ENCODE measurements at places on chromosomes 5 and 9.
A peak's percentile ranks its signal among the peaks of the same experiment; 100 is the strongest.

- DNase-seq: no peak
These were observed 241.4 kb downstream of the DRD1 start for GRCh38 chr5:175202463-175203068.

DNA sequence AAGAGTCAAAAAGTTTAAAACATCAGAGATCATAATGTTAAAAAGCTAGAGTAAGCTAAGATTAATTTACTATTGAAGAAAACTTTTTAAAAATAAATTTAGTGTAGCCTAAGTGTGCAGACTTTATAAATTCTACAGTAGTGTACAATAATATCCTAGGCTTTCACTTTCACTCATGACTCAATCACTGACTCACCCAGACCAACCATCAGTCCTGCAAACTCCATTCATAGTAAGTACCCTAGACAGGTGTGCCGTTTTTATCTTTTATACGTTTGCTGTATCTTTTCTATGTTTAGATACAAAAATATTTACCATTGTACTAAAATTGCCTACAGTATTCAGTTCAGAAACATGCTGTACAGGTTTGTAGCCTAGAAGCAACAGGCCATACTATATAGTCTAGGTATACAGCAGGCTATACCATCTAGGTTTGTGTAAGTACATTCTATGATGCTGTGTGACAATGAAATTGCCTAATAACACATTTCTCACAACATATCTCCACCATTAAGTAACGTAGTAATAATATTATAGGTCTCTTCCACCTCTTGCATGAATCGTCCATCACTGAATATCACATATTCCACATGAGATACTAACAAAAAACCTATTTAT is 59.2 kb downstream of the MEGF9 start:
- no peak for DNase-seq

DNA sequence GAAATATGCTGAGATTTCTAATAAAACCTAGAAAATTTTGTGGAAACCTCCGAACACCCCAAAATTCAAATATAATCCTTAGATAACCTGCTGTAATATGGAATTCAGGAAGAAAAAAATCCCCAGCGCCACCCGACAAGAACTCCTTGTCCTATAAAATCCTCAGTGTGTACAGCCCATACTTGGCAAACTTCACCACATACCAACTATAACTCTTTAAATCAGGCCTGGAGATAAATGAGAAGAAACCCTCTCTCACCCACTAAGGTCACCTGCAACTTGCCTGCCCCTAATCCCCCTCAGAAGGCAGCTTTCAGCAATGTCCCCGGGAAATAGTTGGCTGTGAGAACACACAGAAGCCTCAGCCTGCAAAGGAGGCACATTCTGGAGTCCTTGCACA is 90.5 kb downstream of the SH3TC2 start:
- DNase-seq: no peak

- no peak for DNase-seq
These were observed 211.6 kb downstream of the MAPKAP1 start for GRCh38 chr9:125495172-125496119.

GRCh38 chr5:174335682-174336364 is 290.3 kb downstream of the NSG2 start:
- DNase-seq: no peak

- DNase-seq: no peak
These were observed 21.0 kb upstream of the WWC1 start for GRCh38 chr5:168270476-168270875.

- peak; percentile 35 for DNase-seq
These were observed at the start of gene FAM169A for GRCh38 chr5:74865804-74866595. TSS of gene FAM169A (minus strand) at chr5:74866387. CDS start at chr5:74841676, 24,711 bp downstream.

DNA sequence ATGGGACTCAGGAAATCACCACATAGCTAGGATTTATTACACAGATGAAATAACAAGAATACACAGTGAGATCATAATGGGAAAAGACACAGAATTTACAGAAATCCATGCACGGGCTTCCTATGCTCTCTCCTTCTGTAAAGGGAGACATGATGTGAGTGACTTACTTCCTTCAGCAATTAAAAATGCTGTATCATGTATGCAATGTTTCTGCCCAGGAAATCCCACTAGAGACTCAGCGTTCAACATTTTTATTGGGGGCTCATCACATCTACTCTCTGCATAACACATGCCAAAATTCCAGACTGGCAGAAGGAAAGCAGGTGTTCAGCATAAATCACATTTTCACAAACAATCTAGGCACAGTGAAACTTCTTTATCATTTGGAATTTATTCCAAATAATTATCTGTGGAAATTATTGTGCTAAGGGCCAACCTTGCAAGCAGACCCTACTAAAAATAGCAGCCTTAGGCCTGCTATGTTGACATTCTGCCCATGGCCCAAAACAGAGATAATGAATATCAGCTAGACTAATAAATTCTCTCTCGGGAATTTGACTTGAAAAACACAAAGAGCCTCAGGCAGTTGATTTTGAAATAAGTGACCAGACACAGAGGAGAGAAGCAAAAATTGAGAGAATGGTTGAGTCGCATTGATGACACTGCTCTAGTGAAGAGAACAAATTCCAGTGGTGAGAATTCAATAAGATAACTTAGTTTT is 31.4 kb upstream of the SELENOP start:
- DNase-seq: no peak

- no peak for DNase-seq
These were observed 373.6 kb downstream of the ADGRV1 start for GRCh38 chr5:90932052-90932699.

DNA sequence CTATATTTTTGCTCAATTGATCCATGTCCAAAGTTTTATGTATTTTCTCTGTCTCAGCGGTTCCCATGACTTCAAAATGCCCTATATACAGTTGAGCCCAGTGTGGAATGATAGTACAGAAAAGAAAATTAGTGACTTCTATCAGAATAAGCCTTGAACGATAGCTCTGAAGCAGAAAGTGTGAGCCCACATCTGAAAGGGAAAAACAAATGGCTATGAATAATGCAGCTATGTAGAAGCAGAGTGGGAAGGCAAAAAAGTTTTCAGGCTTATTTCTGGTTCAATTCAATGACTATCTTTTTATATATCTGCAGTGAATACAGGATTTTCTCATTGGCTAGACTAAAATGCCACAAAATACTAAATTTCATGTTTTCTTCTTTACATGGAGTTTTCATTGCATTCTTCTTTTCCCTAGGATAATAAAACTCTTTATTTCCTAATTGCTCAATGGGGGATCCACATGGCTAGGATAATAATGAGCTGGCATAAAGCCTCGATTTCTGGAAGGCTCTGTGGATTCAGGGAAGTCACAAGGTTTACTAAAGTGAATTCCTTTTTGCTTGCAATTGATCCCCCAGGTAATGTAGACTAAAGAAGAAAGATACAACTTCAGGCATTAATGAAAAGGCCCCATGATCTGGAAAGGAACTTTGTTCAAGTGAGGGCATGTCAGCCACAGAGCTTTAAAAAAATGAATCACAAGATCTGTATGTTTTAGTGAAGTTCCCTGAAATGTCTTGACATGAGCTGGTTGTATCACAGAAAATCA is 377.0 kb upstream of the RIOK2 start:
- DNase-seq: no peak

DNA sequence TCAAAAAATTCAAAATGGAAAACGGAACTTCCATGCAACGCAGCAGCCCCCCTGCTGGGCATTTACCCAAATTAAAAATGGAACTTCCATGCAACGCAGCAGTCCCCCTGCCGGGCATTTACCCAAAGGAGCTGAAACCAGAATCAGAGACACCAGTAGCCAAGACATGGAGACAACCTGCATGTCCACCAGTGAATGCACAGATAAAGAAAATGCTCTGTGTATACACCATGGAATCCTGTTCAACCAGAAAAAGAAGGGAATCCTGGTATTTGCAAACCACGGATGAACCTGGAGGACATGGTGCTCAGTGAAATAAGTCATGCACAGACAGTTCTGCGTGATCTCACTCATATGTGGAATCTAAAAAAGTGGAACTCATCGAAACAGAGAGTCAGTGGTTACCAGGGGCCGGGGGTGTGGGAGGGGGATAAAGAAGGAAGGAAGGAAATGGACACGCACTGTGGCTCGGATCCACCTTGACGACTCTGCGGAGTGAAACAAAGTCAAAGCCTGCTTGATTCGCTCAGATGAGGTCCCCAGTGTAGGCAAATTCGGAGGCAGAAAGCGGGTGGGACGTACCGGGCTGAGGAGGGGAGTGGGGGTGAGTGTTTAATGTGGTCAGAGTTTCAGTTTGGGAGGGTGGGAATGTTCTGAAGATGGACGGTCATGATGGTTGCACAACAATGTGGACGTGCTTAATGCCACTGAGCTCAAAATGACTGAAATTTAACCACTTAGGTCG is 40.2 kb upstream of the EXOC3 start:
- DNase-seq: no peak

GRCh38 chr9:113302792-113303418 is at the start of gene RNF183:
TSS of gene RNF183 (minus strand) at chr9:113303376. CDS start at chr9:113298184, 5,192 bp downstream.
- no peak for DNase-seq

- no peak for DNase-seq
These were observed 92.3 kb downstream of the CAAP1 start for GRCh38 chr9:26800322-26800721.

GRCh38 chr9:5557606-5558587 is 47.6 kb downstream of the PDCD1LG2 start:
- peak; percentile 19 for DNase-seq

- DNase-seq: no peak
These were observed 15.4 kb downstream of the LMAN2 start for GRCh38 chr5:177336112-177336511.

GRCh38 chr5:80109646-80110478 is 74.7 kb downstream of the THBS4 start:
- DNase-seq: no peak

DNA sequence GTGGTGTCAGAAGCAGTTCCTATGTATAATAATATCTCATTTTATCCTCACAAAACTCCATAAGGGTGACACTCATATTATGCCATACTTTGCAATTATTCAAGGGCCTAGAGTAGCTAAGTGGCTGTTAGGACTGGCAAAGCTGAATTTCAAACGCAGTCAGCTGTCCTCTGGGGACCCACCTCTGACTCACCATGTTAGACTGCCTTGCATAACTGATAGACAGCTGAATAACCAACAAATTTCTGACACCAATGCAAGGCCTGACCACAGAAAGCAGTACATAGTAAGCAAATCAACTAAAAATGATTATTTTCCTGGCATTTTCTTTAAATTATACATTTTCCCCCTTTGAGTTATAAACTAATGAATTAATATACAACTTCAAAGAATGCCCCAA is 251.6 kb upstream of the PTGER4 start:
- no peak for DNase-seq

DNA sequence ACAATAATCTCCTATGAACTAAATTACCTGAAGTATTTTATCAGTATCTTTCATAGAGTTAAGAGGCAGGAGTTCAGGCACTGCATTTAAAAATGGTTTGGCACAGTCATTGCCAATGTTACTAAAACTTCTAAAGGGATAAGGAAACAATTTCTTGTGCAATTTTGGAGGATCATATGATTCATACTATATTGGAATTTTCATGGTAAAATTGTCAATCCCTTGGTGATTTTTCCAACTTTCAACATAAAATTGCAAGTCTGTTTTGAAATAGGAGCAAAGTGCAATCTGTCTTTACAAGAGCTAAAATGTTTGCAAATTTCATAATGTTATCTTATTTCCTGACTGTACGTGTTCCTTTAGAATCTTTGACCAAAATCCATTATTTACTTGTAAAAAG is 211.1 kb downstream of the DMRTA1 start:
- no peak for DNase-seq

DNA sequence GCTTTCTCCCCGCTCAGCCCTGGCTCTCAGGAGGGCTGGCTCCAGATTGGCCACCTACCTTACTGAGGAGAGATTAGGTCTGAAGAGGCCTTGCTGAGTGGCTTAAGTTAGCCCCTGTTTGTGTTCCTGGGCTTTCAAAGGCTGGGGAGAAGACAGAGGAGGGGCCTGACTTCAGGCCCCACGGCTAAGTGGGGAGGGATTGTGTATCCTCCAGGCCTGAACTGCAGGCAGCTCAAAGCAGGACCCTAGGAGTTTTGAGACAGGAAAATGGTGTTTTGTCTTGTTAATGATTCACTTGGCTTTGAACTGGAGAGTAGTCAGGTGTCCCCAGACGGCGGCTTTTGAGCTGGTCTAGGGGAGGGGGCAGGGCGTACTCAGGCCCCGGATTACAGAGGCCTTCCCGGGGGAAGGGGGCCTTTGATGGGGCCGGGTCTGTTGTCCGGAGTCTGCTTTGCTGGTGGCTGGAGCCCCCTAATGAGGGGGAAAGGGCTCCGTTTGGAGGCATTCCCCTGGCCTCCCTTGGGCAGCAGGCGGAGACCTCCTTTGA is 162.0 kb upstream of the SMIM23 start:
- DNase-seq: no peak

- no peak for DNase-seq
These were observed 3.0 kb downstream of the F2RL2 start for GRCh38 chr5:76620166-76620565.

DNA sequence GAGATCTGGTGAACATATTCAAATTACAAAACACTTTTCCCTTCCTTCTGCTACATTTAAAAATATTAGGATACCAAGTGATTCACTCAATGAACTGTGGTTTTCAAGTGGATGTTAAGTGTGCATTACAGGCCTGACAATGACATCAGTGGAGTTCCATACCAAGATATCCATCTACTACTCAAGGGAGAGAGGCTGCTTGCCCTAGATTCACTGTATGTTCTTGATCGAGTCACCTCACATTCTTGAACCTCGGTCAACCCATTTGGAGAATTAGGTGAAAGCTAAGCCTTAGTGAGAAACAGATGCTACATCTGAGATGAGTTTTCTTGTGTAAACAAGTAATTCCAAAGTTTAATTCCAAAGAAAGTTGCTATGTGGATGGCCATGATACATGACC is 142.2 kb downstream of the FGF10 start:
- no peak for DNase-seq

DNA sequence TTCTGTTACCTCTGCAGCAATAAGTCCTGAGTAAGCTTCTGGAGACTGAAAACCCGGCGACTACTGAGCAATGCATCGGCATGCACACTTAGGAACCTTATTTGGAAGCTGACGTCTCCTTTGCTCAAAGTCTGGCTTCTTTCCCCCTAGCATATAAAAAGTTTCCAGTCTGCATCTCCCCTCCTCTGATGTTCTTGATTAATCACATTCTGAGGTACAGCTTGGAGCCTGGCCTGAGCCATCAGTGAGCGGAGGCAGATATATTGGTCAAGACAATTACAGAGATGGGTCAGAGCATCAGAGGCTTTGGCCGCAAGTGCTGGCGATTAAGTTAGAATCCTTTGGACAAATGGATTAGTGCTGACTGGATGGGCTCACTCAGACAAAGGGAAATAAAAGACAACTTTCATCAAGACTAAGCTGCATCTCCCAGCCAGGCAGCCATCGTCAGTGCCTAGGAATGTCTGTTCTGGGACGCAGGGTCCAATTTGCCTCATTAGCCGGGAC is 140.7 kb downstream of the MTX3 start:
- DNase-seq: no peak

- no peak for DNase-seq
These were observed 1236.0 kb downstream of the MAT2B start for GRCh38 chr5:164741376-164741775.

Measured in activated CD4-positive, alpha-beta T cell treated with anti-CD3 and anti-CD28 coated beads for 1 hour (primary cell).